Activated naive CD4-positive, alpha-beta T cell (primary cell): ENCODE measurements at places on chromosomes 3 and 15.

DNA sequence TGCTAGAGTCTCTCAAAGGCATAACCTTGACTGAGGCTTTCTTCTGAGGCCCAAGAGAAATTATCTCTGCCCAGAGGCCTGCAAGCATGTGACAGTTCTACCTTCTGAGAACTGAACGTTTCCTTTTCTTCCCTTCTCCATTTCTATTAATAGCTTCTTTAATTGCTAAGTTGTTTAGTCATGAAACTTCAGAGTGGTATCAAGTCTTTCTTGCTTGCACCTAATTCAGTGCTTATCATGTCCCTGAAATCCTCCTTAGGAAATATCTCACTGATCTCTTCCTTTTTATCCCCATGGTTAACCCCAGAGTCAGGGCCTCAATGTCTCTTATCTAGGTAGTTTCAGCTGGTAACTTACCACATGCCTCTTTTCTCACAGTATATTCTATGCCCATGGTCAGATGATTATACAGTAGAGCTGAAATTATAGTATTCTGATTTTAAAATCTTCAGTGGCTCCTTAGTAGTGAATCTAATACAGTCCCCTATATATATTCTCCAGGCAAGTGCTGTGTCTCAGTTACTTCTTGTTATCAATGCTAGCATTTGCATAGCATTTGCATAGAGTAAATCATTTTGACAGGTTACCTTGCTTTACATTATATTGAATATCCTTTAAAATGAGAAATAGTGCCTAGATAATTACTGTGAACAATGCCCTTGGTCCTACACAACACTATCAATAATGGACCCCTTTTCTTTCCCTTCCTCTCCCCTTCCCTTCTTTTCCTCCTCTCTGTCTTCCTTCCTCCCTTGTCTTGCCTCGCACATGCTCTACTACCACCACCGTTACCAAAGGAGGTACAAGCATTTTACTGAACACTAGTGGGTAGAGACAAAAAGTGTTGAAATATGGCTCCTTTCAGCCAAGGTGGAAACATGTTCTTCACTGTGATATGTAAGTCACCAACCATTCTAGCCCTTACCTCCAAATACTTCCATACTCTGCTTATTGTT is 33.0 kb downstream of the KBTBD8 start:
- no peak for DNase-seq

DNA sequence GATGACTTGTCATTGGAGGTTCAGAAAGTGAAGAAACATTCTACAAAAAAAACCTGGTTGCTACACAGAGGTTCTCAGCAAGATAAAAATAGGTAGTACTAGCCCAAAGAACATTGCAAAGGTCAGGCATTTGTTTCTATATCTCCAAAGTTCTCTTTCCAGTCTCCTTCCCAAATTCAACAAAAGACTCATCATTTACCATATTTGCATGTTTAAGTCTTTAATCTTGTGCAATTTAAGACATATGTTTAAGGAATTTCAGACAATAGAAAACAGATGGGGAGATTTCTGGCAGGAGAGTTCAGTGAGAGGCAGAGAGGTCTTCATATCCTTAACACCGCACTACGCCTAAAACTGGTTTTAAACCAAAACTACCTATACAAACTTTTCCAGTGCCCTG is 173.8 kb upstream of the THBS1 start:
- DNase-seq = no peak

DNA sequence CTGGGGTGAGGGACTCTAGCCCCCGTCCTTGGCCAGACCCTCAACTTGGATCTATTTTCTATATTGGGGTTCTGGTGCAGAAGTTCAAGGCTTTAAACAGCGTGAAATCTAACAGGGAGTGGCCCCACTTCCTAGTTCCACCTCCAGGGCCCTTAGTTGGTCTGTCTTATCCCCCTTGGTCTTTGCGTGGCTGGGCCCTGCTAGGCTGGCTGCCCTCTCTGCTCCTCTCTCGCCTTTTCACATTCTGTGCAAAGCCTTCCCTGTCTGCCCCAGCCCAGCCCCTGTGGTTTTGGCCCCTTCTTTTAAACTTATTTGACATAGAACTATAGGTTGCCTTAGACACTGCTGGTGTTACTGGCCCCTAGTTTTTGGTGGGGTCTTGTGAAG is 5.6 kb downstream of the PPCDC start:
- no peak for DNase-seq

DNA sequence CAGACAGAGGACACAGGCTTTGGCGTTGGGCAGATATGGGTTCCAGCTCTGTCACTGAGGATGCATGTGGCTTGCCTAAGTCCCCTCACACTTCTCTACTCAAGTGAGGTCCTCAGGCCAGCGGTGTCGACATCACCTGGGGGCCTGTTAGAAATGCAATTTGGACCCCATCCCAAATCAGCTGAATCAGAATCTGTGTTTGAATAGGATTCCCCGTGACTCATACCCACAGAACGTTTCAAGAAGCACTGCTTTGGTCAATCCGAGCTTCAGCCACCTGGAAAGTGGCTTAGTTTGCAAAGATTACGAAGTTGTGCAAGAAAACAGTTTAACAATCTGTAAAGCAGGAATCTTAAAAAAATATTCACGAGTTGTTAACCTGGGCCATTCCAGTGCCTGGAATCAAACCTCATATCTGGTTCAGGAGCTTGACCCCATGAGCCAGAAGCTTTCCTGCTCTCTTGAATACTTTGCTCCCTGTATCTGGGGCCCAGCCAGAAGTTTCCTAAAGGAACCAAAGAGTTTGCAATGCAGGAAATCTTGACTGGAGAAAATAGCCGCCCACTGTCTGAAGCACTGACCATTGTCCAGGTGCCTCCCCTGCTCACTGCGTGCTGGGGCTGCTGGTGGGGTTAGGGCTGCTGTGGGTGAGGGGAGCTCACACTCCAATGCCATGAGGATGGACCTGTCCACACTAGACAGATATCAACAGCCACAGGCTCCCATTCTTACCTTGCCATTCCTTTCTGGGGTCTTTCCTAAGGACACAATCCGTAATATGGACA is 208.5 kb upstream of the LINGO1 start:
- no peak for DNase-seq

GRCh38 chr3:179179256-179179655 is 31.1 kb downstream of the PIK3CA start:
- DNase-seq = no peak

DNA sequence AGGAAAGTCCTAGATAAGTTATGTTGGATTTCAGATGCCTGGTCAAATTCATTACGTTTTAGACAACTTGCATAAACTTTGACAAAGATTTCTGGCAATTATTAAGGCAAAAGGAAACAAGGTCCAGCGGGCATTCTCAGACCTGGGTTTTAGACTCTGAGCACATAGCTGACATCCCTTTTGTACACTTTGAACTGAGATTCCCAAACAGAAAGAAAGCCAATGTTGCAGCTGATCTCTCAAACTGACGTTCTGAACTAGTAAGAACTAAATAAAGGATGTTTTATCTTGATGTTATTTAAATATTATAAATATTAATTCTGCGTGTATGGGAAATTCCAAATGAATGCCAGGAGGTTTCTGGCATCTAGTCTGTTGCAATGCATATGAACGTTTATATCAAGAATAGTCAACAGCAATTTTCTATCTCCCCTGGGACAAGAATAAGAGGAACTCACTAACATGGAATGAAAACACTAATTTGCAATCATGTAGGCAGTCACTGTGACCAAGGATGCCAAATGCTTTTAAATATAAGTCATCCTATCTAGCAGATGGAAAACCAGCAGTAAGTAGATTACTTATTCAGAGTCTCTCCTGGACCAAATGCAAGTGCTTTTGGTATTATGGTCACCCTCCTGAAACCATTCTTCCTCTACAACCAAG is 202.1 kb downstream of the GREM1 start:
- no peak for DNase-seq

DNA sequence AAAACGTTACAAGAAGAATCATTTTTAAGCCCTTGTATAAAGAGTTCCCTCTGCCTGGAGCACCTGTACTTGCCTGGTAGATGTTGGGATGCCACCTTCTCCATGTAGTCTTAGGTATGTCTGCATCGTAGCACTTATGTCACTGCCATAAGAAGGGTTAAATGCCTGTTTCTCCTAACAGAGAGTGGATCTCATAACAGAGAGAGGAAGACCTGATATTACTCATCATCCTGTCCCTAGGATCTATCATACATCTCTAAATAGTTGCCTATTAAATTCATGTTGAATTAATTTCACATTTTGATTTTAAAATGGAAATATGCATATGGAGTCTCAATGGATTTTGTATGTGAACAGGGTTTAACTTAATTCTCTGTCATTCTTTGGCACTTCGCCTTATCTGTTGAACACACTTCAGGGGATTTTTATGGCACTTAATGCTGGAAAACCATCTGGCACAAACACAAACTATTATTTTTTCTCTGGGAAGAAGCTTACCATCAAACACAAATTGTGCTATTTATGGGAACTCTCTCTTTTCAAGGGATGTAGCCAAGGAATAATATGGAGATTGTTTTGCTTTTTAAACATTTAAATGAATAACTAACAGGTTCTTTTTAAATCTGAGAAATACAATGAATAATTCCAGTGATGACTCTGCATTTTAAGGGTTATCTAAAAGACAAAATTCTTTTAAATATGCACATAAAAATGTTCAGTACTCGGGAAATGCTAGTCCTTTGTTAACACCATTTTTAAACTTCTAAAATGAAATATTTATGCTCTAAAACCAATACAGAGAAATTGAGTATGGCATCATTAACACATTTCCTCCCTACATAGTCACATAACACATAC is 230.7 kb downstream of the ZNF385D start:
- no peak for DNase-seq

- no peak for DNase-seq
Measured at GRCh38 chr3:41244620-41245336, 45.5 kb downstream of the CTNNB1 start.

DNA sequence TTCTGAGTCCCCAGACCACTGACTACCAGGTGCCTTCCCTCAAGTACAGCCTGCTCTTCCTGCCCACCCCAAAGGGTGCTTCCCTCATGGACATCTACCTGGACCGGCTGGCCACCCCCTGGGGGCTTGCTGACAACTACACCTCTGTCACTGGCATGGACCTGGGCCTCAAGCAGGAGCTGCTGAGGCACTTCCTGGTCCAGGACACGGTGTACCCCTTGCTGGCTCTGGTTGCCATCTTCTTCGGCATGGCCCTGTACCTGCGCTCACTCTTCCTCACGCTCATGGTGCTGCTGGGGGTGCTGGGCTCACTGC is 9.3 kb downstream of the DISP2 start:
- DNase-seq = no peak

DNA sequence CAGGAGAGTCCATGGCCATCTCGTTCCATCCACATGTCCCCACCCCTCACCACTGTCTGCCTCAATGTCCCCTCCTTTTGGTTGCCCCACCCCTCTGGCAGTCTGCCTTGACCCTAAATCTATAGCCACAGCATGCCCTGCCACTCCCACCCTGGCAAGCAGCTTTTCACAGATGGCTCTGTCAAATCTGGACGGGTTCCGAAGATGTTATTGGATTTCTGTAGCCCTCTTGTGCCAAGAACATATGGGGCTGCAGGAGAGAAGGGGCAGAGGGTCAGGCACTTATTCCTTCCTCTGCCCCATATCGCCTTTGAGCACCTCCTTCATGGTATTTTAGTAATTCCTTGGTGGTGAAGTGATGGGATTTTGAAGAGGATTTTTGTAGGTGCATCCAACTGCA is 57.1 kb downstream of the EPHB1 start:
- no peak for DNase-seq

- DNase-seq = no peak
Measured at GRCh38 chr3:61464518-61465140, 96.7 kb upstream of the PTPRG start.

DNA sequence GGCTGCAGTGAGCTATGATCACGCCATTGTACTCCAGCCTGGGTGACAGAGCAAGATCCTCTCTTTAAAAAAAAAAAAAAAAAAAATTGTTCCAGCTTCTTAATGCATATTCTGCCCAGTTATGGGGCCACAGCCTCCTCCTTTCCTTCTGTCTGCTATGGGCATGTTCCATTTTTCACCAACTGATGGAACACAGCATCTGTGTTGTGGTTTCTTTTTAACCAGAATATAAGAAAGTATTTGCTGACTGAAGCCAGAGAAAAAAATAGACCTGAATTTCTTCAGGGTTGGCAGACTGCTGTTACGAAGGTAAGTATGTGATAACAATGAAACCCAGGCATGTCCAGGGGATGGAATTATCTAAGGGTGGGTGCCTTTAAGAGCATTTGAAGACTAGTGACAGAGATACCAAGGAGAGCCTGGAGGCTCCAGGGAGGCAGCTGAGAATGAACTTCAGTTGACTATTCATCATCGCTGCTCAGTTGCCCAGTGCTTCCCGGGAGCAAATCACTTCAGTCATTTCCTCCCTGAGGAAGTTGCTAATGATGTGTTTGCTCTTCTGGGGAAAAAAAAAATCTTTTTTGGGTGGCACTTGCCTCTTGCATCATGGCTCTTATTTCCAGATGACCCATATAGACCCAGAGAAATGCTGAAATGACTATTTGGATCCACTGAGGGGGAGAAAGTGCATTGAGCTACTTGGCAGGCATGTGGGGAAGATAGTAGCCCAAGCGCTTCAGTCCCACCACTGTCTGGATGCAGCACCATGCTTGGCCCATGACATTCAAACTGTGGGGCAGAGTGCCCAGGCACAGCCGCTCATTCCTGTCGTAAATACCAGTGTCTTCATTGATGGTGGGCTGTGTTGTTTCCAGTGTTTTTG is 14.5 kb downstream of the NCBP2 start:
- no peak for DNase-seq

DNA sequence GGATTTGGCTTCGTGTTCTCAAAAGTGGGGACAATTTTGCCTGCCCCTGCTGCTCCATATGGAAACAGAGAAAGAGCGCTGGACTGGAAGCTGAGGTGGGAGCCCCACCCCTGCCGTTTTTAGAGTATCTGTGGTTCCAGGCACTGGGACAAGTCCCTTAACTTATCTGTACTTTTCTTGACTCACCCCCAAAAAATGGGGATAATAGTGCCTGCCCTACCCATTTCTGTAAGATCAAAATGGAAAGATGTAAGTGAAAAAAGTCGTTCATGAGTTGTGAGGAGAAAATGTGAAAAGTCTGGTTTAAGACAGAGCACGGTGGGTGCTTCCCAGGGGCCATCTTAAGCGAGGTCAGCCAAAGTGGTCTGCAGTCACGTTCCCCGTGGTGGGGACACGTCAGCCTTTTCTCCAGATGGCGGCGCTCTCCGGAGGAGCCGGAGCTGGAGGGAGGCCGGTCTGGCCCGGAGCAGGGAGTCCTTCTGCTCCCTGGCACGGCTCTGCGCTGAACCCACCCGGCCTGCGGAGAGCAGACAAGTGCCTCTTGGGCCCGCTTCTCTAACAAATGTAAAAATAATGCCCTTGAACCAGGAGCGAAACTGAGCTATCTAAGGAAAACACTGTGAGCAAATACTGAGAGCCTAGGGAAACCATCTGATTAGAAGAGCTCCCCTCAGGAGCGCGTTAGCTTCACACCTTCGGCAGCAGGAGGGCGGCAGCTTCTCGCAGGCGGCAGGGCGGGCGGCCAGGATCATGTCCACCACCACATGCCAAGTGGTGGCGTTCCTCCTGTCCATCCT is at the start of gene CLDN18:
TSS of gene CLDN18 (plus strand) at position 690 of the 797 bp plus-strand sequence. CDS start at position 751, 61 bp downstream.
- DNase-seq = no peak
